ENCODE measurements at places on chromosomes 2 and 18.

DNA sequence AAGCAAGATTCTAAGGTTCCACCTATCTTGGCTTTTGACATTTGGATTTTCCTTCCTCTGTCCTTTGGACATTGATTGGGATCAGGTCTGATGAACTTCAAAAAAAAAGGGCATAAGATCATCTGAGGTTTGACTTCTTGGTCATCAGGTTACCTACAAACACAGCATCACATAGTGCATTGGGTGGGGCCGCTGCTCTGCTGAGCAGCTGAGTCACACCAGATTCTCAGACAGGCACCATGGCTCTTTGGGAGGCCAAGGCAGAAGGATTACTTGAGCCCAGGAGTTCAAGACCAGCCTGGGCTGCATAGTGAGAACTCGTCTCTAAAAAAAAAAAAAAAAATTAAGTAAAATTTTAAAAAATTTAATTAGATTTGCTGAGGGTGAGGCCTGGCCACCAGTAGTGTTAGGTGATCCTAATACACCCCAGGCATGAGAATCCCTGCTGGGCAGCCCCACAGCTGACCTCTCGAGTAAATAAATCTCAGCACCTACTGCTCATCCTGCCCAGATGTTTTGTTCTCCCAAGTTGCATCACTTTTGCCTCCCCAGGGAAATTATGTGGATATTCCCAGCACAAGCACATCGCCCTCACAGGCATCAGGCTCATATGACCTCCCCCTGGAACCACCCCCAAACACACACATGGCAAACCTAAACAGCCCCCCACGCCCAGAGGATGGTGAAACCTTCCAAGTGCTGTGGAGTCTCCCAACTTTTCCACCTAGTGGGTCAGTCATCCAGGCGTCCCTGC, 5.3 kb downstream of the MLPH start:
- no peak for DNase-seq

DNA sequence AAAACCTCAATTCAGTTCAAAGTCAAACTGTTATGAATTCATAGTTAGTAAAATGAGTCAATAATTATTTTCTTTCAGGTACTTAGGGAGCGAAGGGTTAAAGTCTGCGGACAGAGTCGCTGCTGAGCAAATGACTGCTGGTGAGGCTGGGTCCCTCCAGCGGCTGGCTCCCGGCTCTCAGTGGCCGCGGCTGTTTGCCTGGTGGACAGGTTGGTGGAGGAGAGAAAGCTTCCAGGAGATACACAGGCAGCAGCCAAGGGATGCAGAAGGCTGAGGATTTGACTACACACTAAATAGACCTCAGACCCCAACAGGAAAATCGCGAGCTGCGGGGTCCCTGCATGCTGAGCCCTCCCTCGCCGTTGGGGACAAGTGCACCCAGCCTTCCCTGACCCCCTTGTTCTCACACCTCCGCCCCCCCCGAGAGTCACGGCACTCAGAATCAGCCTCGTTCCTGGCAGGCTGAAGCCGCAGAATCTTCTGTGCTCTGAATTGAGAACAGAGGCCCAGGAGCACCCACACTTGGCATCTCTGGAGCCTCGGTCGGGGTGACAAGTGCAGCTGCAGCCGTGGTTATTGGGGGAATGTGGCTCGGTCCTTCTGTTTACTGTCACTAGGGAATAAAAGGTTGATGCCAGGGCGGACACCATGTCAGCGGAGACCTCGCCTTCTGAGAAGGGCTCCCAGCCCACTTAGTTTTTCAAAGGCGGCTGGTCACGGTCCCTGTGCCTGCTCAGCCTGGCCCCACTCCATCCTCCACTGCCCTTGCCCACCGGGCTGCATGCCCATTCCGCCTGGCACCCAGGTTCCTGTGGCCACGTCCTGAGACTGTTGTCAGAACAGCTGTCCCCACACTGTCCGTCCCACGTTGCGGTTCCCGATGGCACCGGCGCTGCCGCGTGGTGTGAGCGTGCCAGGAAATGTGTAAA, 74.0 kb downstream of the SLC66A2 start:
- no peak for DNase-seq

DNA sequence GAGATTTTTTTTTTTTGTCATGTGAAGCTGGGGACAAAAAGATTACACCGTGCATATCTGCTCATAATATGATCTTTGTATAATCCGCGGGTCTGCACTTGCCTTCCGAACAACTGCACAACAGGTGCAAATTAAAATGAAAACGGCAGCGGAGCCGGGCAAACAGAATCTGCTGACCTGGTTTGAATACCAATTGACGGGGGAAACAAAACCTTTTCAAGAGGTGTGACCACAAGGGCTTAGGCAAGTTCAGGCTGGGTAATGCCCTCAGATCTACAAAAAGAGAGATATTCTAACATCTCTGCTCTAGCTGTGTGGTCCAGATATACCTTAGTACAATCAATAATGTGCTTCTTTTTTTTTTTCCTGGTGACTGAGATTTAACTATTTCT, 88.5 kb downstream of the ZEB2 start:
- DNase-seq, result no peak

DNA sequence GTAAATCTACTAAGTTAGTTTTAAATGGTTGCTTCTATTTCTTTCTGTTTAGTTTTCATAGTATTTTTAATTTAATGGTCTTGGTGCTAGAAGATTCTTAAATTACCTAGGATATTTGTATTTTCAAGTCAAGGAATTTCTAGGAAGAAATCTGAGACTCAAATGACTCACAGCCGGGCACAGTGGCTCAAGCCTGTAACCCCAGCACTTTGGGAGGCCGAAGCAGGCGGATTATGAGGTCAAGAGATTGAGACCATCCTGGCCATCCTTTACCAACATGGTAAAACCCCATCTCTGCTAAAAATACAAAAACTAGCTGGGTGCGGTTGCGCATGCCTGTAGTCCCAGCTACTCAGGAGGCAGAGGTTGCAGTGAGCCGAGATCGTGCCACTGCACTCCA, 95.5 kb downstream of the C2orf74 start:
- DNase-seq, result no peak

GRCh38 chr2:42754776-42755140, 9.2 kb downstream of the OXER1 start:
- DNase-seq, result no peak

- DNase-seq, result no peak
Observed at GRCh38 chr2:16371751-16372150, 293.9 kb downstream of the CYRIA start.

DNA sequence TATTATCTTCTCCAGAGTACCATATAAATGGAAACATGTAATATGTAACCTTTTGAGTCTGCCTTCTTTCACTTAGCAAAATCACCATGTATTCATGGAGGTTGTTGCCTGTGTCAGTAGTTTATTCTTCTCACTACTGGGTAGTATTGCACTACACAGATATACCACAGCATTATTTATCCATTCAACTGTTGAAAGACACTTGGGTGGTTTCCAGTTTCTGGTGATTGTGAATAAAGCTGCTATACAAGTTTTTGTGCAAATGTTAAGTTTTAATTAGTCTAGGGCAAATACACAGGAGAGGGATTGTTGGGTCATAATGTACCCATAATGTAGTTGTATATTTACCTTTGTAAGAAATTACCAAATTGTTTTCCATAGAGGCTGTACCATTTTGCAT, 29.6 kb upstream of the RPRD1A start:
- no peak for DNase-seq

DNA sequence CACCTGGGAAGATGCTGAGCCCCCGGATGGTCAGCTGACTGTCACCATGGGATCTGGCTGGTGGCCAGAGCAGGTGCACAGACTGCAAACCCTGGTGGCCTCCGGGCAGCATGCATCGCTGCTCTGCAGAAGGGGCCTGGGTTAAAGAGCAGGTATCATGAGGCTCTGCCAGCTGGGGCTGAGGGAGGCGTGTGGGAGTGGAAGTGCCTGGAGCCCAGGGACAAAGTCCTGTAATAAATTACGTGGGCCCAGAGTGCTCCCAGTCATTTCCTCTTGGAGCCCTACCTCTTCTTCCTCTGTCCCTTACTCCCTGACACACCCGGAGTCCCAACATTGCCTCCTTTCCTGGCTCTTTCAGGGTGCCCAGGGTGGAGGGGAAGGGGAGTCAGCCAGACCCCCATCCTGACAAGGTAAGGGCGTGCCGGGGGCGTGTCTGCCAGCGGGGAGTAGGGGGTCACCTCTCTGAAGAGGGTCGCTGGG, at the start of gene MYO7B:
MYO7B (plus strand) TSS at position 262 of the 480 bp plus-strand sequence. CDS start 24,040 bp downstream, outside the sequence.
- DNase-seq, result no peak

GRCh38 chr2:109476641-109477441, 136.9 kb downstream of the SEPTIN10 start:
- DNase-seq, result no peak

- no peak for DNase-seq
Observed at GRCh38 chr2:223613017-223613950, 11.1 kb upstream of the SCG2 start.

DNA sequence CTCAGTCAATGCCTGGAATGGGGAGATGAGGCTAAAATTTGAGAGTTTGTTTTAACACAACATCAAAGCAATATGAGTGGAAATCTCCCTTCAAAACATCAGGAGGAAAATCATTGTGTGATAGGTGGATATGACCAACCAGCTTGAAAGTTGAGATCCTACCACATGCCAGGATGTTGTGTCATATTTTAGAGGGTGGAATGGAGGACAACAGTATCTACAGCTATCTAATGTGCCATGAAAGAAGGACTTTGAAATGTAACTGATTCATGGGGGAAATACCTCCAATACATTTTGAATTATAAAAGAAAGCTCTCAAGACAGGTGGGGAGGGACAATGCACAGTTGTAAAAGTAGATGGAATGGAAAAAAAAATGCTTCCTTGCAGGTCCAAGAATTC, 87.8 kb downstream of the SP100 start:
- DNase-seq, result no peak

DNA sequence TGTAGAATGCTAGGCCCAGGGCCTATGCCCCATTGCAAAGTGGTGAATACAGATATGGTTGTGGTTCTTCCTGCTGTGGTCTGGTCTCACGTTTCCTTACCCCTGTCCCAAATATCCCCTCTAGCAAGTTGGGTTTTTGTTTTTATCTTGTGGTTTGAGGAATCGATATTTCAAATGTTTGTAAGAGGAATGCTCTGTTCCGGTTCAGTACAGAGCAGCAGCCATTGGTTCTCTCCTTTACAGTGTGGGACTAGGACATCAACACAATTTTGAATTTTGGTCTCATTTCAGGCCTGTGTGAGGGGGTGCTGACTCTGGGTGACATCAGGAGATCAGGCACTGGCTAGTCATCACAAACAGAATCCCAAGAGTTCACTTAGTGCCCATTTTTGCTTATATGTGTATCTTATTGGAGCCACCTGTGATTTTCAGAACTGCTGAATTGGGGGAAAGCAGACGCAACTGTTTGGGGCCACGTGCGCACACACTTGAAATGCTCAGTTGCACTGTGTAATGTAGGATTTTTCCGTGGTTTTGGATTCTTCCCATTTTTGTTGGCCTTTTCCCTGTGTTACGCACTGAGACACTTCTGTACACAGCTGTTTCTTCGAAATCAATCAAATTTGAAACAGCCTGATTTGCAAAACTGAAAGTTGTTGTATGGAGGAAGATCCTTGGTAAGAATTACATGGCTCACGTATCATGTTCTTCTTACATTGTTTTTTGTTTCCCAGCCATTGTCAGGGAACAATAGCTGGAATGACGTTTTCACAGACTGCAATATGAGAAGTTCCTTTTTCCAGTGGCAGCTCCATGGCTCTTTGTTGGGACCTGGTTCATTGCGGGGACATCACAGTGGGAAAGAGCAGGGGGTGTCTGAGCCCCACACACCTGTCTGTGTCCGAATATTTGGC, 8.6 kb downstream of the SH3BP4 start:
- no peak for DNase-seq

DNA sequence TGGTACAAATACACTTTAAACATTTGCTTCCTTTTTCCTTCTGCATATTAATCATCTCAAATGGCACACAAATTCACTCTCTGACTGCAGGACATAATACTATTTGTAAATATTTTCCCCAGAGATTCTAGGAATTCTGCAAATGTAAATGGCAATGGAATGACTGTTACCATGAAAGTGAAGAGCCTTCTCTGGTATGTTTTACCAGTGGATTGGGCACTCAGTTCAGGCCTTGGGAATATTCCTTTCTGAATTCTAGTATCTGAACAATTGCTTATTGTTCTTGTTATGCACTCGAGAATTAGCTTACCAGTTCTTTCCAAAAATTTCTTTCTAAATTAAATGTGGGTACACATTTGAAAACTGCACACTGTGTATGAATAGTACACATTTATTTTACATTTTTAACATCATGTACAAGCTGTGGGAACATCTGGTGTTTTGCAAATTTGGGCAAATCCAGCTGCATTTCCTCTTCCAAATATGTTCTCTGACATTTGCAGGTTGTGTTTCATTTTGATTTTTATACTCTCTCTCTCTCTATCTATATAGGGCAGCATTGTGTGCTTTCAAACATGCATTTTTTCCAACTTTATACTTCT, 289.1 kb downstream of the NBAS start:
- no peak for DNase-seq

DNA sequence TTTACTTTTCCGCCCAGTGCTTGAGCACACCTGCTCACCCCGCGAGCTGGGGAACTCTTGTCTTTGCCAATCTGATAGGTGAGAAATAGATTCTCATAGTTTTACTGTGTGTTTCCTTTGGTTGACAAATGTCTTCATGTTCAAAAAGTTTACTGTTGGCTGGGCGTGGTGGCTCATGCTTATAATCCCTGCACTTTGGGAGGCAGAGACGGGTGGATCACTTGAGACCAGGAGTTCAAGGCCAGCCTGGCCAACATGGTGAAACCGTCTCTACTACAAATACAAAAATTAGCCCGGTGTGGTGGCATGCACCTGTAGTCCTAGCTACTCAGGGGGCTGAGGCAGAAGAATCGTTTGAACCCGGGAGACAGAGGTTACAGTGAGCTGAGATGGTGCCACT, 10.3 kb downstream of the ODC1 start:
- no peak for DNase-seq

Data from activated naive CD4-positive, alpha-beta T cell treated with Interleukin-2 at 50 U/mL for 16 hours (primary cell).